MCF 10A (cell line): ENCODE measurements at places on chromosomes 6 and 20. TPM values are rescaled to one million over a fixed set of nuclear protein-coding genes. Genes with fewer than 3 reads are reported as not detected.
A peak's percentile ranks its signal among the peaks of the same experiment; 100 is the strongest.

The TUBB2B gene
- 0.47 and 0.54 TPM in 2 replicates for total RNA-seq

The BPIFB4 gene
- not detected in 2 replicates for total RNA-seq

The THEMIS gene
- not detected in 2 replicates for total RNA-seq

GRCh38 chr6:3987053-3987452 is 91.9 kb downstream of the FAM217A start:
- no peak overlapping the region for H3K4me3 ChIP-seq
- no peak for DNase-seq
- H3K27me3 ChIP-seq, result no peaks in the 10 kb centered on the region
- H3K36me3 ChIP-seq, result no peaks in the 10 kb centered on the region
- peak overlapping the region; percentile 1 for H3K27ac ChIP-seq
- peaks cover 16% of the 10 kb centered on the region for H3K4me1 ChIP-seq

DNA sequence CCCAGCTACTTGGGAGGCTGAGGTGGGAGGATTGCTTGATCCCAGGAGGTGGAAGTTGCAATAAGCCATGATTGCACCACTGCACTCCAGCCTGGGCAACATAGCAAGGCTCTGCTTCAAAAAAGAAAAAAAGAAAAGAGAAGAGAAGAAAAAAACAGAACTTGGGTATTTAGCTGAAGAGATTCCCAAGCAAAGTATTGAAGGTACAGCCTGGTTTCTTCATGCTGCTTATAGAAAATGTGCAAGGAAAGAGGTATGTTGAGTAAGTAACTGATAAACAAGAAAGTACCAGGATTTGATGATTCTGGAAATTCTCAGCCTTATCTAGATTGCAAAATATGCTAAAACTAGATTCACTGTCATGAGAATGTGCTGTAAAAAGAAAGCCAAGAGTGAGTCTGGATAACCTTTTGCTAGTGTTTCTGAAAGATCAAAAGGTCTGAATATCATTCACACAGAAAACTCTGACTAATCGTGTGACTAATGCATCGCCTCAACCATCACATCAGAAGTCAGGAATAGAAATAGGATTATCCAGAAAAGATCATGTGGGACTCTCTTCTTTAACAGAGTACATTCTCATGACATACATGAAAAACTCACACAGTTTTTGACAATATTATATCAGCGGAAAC is 32.4 kb upstream of the NOP56 start:
- no peaks in the 10 kb centered on the region for H3K36me3 ChIP-seq
- H3K27ac ChIP-seq, result no peak overlapping the region
- H3K4me1 ChIP-seq, result peaks cover 7% of the 10 kb centered on the region
- H3K4me3 ChIP-seq, result no peak overlapping the region

DNA sequence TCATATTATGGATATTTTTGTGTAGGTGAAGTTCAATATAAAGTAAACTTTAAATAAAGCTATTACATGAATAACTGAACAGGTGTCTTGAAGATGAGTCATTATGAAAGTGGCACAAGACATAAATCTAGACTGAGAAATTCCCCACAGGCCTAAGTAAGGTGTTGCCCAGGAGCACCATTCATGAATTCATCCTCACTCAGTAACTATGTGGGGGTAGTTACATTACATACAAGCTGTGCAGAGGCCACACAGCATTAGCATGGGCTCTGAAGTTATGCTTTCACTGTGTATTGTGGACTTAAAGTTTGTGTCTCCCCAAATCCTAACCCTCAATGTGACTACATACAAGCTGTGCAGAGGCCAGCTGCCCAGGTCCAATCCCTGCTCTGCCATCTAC is 65.9 kb downstream of the BCAS1 start:
- peaks cover 13% of the 10 kb centered on the region for H3K36me3 ChIP-seq
- H3K27me3 ChIP-seq, result peaks cover 36% of the 10 kb centered on the region
- H3K4me3 ChIP-seq, result no peak overlapping the region
- no peak overlapping the region for H3K27ac ChIP-seq

- H3K4me1 ChIP-seq, result peaks cover 6% of the 10 kb centered on the region
- peaks cover 6% of the 10 kb centered on the region for H3K36me3 ChIP-seq
- H3K27ac ChIP-seq, result no peak overlapping the region
- H3K4me3 ChIP-seq, result no peak overlapping the region
- H3K27me3 ChIP-seq, result no peaks in the 10 kb centered on the region
- no peak for DNase-seq
These were observed 48.6 kb downstream of the CDH4 start for GRCh38 chr20:61300709-61301108.

DNA sequence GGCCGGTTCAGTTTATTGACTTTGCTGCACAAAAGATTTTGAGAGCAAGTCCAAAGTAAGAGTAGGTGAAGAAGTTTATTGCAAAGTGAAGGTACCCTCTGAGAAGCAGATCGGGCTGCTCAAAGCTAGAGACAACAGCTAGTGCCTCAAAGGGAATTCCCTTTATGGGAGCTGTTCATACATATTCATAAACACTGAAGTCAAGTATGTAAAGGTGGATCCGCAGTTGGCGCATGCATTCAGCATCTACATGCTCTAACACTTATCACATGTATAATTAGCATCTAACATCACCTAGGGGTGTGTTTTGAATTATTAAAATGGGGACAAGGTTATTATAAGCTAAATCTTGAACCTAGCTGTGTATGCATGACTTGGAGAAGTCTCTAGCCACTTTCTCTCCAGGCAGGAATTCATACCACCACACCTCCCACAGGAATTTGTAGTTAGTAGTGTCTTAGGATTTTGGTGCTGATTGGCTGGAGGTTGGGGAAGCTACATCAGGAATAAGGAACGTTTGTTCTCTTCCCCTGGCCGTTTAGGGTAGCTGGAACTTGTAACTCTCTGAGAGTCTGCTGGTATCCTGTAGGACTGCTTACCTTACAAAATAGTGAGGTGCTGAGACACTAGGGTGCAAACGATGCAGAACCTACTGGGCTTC is 1633.9 kb downstream of the GRIK2 start:
- H3K27me3 ChIP-seq, result no peaks in the 10 kb centered on the region
- no peak overlapping the region for H3K4me3 ChIP-seq
- H3K36me3 ChIP-seq, result no peaks in the 10 kb centered on the region
- no peaks in the 10 kb centered on the region for H3K4me1 ChIP-seq

DNA sequence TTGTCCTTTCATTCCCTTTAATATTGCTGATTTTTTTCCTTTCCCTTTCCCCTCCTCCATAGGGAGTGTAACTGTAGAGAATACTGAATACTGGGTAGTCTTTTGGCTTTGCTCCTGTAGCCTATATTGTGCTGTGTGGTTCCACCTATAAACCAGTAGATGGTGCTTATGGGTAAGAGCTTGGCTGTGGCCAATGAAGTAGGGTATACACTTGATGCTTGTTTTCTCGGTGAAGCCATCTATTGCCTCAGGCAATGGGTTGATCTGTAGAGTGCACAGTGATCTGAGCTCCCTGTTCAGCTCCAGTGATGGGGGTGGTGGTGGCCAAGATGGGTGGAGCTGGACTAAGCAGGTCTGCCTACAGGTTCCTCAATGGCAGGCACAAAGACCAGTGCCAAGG is 203.3 kb upstream of the IMPG1 start:
- H3K27ac ChIP-seq, result no peak overlapping the region
- H3K4me1 ChIP-seq, result no peaks in the 10 kb centered on the region
- DNase-seq, result peak; percentile 18
- no peaks in the 10 kb centered on the region for H3K36me3 ChIP-seq
- no peak overlapping the region for H3K4me3 ChIP-seq

- peaks cover 6% of the 10 kb centered on the region for H3K4me1 ChIP-seq
- no peak for DNase-seq
- H3K27ac ChIP-seq, result no peak overlapping the region
- no peaks in the 10 kb centered on the region for H3K27me3 ChIP-seq
These were observed 11.5 kb downstream of the DLL1 start for GRCh38 chr6:170279426-170279825.

- no peak overlapping the region for H3K4me3 ChIP-seq
- peak; percentile 73 for DNase-seq
- no peaks in the 10 kb centered on the region for H3K4me1 ChIP-seq
- H3K27ac ChIP-seq, result no peak overlapping the region
- no peaks in the 10 kb centered on the region for H3K36me3 ChIP-seq
These were observed 221.8 kb downstream of the FRK start for GRCh38 chr6:115838763-115839401.

DNA sequence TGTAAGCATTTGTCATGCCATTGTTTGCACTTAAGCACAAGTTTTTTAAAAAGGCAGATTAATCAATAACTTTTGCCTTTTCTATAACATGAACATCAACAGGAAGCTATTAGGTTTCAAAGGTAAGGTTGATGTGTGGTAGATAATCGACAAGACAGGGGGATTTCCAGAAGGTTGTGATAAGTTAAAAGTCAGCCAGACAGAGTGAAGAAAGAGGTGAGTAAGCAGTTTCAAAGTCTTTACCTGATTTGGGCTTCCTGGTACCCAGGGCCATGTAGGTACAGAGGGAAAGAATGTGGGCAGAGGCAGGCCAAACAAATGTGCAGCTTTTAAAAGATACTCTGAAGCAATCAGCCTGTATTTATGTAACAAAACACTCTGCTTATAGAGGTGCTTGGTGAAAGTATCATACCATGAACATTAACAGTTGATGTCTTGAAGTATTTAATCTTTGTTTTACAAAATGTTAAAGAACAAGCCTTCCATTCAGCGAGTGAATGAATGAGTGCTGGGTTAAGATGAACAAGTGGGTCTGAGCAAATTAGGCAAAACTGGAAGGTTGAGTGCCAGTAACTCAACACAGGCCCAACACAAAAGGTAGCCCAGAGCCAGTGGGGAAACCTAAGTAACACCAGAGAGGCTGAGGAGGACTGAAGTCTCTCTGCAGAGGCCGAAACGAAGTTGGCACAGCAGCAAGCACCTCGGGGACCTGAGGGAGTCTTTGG is 60.2 kb downstream of the LRRC1 start:
- DNase-seq, result peak; percentile 38
- no peaks in the 10 kb centered on the region for H3K36me3 ChIP-seq
- H3K27ac ChIP-seq, result peak overlapping the region; percentile 3
- no peaks in the 10 kb centered on the region for H3K27me3 ChIP-seq
- H3K4me1 ChIP-seq, result peaks cover 12% of the 10 kb centered on the region

DNA sequence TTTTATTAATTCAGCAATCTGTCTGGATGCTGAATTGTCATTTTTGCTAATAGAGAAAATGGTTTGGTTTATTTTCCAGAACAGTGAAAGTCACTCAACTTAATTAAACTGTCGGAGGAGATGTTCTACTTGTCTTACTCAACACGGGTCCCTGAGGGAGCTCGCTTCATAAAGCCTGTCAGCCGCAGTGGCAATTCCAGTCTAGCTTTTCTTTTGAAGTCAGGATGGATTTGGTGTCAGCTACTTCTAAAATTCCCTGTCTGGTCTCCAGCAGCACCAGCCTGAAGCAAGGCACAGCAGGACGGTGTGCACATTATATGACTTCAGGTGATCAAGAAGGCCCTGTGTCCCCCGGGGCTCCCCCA is 261.5 kb downstream of the SLC24A3 start:
- H3K27ac ChIP-seq, result no peak overlapping the region
- DNase-seq, result no peak
- no peak overlapping the region for H3K4me3 ChIP-seq
- no peaks in the 10 kb centered on the region for H3K36me3 ChIP-seq

GRCh38 chr6:12403201-12403826 is 113.2 kb downstream of the EDN1 start:
- H3K4me1 ChIP-seq, result peaks cover 9% of the 10 kb centered on the region
- H3K36me3 ChIP-seq, result no peaks in the 10 kb centered on the region
- peak; percentile 44 for DNase-seq
- H3K27ac ChIP-seq, result no peak overlapping the region
- no peak overlapping the region for H3K4me3 ChIP-seq
- no peaks in the 10 kb centered on the region for H3K27me3 ChIP-seq

- no peaks in the 10 kb centered on the region for H3K27me3 ChIP-seq
- H3K4me3 ChIP-seq, result no peak overlapping the region
- peaks cover 6% of the 10 kb centered on the region for H3K36me3 ChIP-seq
These were observed 684.2 kb downstream of the HTR1B start for GRCh38 chr6:76779068-76779467.

The CAGE1 gene
- total RNA-seq, result 0.33 and 0.47 TPM in 2 replicates

GRCh38 chr6:34791164-34791700 is 651 bp upstream of the BLTP3A start:
- peak; percentile 48 for DNase-seq
- H3K27me3 ChIP-seq, result no peaks in the 10 kb centered on the region
- H3K4me3 ChIP-seq, result peak overlapping the region; percentile 97
- H3K27ac ChIP-seq, result peak overlapping the region; percentile 99
- peaks cover 14% of the 10 kb centered on the region for H3K4me1 ChIP-seq
